ENCODE measurements at places on chromosomes 2 and 18. TPM values are rescaled to one million over a fixed set of nuclear protein-coding genes. Genes with fewer than 3 reads are reported as not detected.

- no peak overlapping the region for H3K27ac ChIP-seq
- H3K4me3 ChIP-seq, result no peak overlapping the region
- H3K36me3 ChIP-seq, result no peaks in the 10 kb centered on the region
- DNase-seq, result peak; percentile 83
Observed at GRCh38 chr2:54704688-54705605, 18.5 kb upstream of the EML6 start.

C1QL2 gene
- not detected for total RNA-seq

DNA sequence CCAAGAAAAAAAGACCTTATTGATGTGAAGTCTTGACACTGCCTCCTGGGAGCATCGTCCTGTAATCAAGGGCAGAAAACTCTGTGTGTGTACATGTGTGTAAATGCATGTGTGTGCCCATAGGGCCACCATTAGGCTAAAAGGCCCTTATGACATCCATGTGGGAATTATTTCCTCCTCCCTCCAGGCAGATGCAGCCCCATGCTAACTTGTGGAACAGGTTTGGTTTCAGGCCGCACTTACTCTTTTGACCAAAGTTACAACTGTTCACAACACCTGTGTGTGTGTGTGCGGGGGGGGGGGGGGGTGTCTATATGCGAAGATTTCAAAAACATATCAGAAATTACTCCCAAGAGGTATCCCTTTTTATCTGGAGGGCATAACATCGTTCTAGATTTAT is 87.4 kb upstream of the SLC14A2 start:
- no peaks in the 10 kb centered on the region for H3K27me3 ChIP-seq
- no peak for DNase-seq
- H3K4me3 ChIP-seq, result no peak overlapping the region
- no peak overlapping the region for H3K27ac ChIP-seq

- H3K4me3 ChIP-seq, result no peak overlapping the region
- no peaks in the 10 kb centered on the region for H3K27me3 ChIP-seq
- no peak for DNase-seq
- H3K36me3 ChIP-seq, result no peaks in the 10 kb centered on the region
- H3K4me1 ChIP-seq, result no peaks in the 10 kb centered on the region
Observed at GRCh38 chr2:117212562-117212961, 601.9 kb upstream of the DDX18 start.

DNA sequence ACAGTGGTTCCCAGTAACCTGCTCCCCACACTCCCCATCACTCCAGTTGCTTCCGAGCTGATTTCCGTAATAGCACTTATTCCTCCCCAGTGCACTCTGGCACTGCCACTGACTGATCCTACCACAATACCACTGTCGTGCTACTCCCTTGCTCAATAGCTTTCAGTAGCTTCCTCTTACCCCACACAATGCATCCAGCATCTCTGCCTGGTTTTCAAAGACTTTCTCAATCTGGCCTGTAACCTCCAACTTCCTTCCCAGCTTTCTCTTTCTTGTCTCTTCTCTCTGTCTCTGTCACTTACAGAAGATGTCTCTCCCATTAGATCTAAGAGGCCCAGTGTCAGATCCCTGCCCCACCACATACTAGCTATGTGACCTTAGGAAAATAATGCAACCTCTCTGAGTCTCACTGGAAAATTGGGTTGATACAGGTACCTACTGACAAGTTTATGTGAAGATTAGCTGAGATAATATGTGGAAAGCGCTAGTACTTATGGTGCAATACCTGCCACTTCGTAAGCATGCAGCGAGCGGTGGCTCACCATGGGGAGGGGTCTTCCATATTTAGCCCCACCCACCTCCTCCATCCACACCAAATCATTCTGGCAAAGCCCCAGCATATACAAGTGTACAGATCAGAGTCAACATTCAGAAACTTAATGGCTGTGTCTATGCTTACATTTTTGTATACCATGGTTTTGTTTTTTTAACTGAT is 36.7 kb downstream of the SFXN5 start:
- no peak overlapping the region for H3K27ac ChIP-seq
- no peak overlapping the region for H3K4me3 ChIP-seq
- no peaks in the 10 kb centered on the region for H3K36me3 ChIP-seq
- no peaks in the 10 kb centered on the region for H3K27me3 ChIP-seq
- DNase-seq, result no peak
- H3K4me1 ChIP-seq, result no peaks in the 10 kb centered on the region

UNC50 gene
- total RNA-seq, result 64.1 TPM

GRCh38 chr2:164597983-164598382 is 23.3 kb downstream of the GRB14 start:
- DNase-seq, result no peak
- H3K36me3 ChIP-seq, result no peaks in the 10 kb centered on the region
- H3K27ac ChIP-seq, result no peak overlapping the region

DNA sequence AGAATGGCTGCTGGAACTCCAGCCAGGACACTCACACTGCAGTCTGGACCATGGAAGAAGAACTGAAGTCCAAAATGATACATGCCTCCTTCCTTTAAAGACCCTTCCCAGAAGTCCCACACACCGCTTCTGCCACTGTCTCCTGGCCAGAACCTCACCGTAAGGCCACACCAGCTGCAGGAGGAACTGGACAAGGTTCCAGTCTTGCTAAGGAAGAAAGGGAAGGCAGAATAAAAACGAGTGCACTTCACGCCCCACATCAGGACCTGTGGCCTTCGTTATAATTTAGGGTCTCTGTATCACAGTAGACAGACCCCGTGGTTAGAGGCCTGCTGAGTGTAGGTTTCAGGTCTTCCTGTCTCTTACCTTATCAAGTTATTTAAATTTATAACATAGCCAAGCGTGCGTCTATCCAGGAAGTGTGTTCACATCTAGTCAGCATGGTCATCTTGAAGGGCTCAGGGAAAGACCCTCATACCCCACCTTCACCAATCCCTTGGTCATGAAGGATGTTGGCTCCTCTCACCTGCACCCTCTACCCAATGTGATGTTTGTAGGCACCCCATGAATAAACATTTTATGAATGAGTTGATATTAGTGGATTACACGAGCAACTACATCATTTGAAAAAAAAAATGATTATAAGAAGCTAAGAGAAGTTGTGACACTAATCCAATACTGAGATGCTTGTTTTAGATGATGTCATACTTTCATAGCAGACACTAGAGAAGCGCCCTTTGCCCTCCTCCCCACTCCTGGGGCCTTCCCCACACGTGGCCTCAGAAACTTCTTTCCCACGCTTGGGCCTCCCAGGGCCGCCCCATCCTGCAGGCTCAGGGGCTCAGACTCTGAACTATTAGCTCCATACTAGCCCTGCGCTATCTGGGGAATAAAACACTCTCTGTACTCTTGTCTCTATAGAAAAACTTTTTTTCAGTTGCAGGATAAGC is 157.6 kb downstream of the FAM210A start:
- H3K4me3 ChIP-seq, result no peak overlapping the region
- DNase-seq, result no peak
- no peaks in the 10 kb centered on the region for H3K27me3 ChIP-seq
- no peaks in the 10 kb centered on the region for H3K4me1 ChIP-seq

- DNase-seq, result no peak
- H3K27ac ChIP-seq, result no peak overlapping the region
- no peak overlapping the region for H3K4me3 ChIP-seq
Observed at GRCh38 chr2:239559417-239560261, 158.8 kb upstream of the HDAC4 start.

DNA sequence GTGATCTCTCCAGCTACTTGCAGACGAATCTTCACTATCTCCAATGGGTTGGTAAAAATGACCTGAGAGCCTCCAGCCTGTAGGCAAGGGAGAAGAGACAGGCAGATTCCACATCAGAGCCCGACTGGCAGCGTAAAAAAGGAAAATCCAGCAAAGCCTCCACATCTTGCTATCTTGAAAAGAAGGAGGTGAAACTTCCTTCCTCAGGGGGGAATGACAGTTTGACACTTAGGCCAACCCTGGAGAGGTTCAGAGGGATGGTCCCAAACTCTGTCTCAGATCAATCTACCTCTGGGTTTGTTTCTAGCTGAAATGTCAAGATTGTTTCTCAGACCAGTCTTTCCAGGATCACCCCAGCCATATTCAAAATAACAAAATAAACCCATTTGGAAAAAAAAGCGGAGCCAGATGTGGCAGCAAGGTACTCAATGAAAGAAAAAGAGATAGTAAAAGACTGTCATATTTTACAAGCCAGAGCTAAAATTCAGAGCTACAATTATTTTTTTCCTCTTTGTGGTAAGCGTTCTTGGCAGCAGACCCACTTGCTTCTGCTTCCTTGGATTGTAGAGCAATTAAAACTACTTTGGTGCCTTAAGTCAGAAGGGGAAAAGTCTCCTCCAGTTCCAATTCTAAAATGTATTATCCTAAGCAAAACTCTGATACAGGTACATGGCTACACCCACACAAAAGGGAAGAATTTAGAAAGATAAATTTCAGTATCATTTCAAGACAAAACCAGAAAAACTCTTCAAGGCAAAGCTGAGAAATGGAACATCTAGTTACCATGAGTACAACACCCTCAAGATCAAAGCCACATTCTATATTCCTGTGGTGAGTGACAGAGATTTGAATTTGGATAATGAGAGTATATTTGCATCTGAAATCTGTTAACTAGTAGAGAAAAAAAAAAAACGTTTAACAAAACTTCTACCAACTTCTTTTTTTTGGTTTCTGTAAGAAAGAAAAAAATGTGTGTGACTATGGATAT is 100.1 kb downstream of the SLC25A12 start:
- peaks cover 3% of the 10 kb centered on the region for H3K4me1 ChIP-seq
- no peak overlapping the region for H3K27ac ChIP-seq
- no peaks in the 10 kb centered on the region for H3K36me3 ChIP-seq
- no peaks in the 10 kb centered on the region for H3K27me3 ChIP-seq
- no peak overlapping the region for H3K4me3 ChIP-seq

- DNase-seq, result peak; percentile 16
- H3K4me1 ChIP-seq, result peaks cover 2% of the 10 kb centered on the region
- H3K27ac ChIP-seq, result no peak overlapping the region
- no peaks in the 10 kb centered on the region for H3K36me3 ChIP-seq
Observed at GRCh38 chr2:8009010-8009597, 672.8 kb upstream of the ID2 start.

DNA sequence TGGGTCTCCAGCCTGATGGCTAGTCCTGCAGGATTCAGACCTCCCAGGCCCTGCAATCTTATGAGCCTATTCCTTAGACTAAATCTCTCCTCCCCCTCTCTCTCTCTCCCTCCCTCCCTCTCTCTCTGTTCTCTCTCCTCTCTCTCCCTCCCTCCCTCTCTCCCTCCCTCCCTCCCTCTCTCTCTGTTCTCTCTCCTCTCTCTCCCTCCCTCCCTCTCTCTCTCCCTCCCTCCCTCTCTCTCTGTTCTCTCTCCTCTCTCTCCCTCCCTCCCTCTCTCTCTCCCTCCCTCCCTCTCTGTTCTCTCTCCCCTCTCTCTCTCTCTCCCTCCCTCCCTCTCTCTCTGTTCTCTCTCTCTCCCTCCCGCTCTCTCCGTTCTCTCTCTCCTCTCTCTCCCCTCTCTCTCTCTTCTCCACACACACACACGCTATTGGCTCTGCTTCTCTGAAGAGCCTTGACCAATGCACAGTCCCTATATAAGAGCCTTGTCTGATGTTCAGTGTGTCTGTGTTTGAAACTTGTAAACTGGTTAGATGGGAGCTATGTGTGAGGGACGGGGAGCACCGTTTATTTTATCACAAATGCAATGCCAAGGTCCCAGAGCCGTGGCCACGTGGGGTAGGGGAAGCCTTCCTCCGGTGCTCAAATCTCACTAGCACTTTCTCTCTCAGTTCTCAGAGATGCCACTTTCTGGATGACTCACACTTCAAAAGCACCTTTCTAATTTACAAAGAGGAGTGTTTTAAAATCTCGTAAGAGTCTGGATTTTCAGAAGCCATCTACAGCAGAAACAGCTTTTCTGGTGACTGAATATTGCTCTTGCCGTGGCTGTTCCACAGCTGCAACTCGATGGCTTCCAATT is 9.4 kb upstream of the PRLH start:
- H3K4me3 ChIP-seq, result no peak overlapping the region
- peaks cover 4% of the 10 kb centered on the region for H3K4me1 ChIP-seq
- DNase-seq, result no peak
- H3K36me3 ChIP-seq, result no peaks in the 10 kb centered on the region
- H3K27me3 ChIP-seq, result peaks cover 2% of the 10 kb centered on the region

DNA sequence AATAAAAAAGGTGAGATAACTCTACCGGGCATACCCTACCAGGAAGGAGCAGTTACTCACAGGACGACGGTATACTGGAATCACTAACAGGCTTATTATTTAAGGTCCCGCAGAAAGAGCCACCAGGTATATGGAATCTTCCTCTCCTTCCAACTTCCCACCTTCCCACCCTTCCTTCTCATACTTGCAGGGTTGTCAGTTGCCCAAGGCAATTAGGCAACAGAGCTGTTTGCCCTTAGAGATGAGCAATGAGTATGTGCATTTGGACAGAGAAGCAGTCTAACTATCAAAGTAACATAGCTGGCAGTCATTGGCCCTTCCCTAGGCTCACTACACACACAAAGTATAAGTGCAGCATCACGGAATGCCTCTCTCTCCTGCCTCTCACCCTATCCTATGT is 32.1 kb upstream of the EVA1A start:
- no peak overlapping the region for H3K4me3 ChIP-seq
- no peaks in the 10 kb centered on the region for H3K36me3 ChIP-seq
- H3K27me3 ChIP-seq, result no peaks in the 10 kb centered on the region
- H3K4me1 ChIP-seq, result peaks cover 23% of the 10 kb centered on the region
- no peak for DNase-seq
- H3K27ac ChIP-seq, result no peak overlapping the region

- no peak for DNase-seq
- no peak overlapping the region for H3K27ac ChIP-seq
- no peak overlapping the region for H3K4me3 ChIP-seq
- no peaks in the 10 kb centered on the region for H3K27me3 ChIP-seq
- no peaks in the 10 kb centered on the region for H3K4me1 ChIP-seq
Observed at GRCh38 chr2:188819792-188820191, 154.4 kb upstream of the COL3A1 start.

Measured in fibroblast of lung (primary cell).